NCI-H146 (cell line): ENCODE measurements at places on chromosomes 1 and 21.

- no peak for DNase-seq
Observed at GRCh38 chr1:207020065-207020708, 12.4 kb downstream of the C1orf116 start.

GRCh38 chr1:181514298-181515290 lies 31.3 kb downstream of the CACNA1E start:
- DNase-seq = peak; percentile 100

DNA sequence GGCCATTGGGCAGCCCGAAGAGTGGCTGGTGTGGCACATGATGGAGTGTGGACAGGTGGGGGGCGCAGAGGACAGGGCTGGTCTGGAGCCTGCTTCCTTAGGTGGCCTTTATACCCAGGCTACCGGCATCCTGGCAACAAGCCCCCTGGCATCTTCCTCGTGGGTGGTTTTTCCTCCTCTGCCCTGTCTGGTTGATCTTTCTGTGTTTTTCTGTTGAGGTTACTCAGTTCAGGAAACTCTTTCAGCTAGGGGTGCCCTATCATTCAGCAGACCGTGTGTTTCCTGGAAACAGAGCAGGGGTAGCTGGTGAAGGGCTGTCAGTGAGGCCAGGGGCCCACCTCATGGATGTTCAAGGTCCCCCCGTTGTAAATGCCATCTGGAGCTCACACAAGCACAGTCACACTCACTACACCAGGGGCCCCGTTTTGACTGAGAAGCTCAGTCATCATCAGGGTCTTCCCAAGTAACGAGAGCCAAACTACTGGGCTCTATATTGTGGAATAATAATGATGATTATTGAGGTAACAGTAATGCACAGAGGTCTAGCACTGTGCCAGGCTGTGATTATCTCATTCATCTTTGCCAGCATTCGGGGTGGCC lies at the start of gene KRTAP12-4:
KRTAP12-4 (minus strand) TSS at position 84 of the 600 bp plus-strand sequence; CDS start at position 39, 45 bp downstream.
- DNase-seq = no peak

GRCh38 chr1:27045973-27046558 lies 33.4 kb upstream of the TENT5B start:
- DNase-seq = peak; percentile 37
